Activated naive CD8-positive, alpha-beta T cell treated with anti-CD3 and anti-CD28 coated beads, Interleukin-2, amount 10 ng/mL, durations not matched to agents 7 days and 5 days (primary cell): ENCODE measurements at places on chromosomes 2 and 18. TPM values are rescaled to one million over a fixed set of nuclear protein-coding genes. Genes with fewer than 3 reads are reported as not detected.

DNA sequence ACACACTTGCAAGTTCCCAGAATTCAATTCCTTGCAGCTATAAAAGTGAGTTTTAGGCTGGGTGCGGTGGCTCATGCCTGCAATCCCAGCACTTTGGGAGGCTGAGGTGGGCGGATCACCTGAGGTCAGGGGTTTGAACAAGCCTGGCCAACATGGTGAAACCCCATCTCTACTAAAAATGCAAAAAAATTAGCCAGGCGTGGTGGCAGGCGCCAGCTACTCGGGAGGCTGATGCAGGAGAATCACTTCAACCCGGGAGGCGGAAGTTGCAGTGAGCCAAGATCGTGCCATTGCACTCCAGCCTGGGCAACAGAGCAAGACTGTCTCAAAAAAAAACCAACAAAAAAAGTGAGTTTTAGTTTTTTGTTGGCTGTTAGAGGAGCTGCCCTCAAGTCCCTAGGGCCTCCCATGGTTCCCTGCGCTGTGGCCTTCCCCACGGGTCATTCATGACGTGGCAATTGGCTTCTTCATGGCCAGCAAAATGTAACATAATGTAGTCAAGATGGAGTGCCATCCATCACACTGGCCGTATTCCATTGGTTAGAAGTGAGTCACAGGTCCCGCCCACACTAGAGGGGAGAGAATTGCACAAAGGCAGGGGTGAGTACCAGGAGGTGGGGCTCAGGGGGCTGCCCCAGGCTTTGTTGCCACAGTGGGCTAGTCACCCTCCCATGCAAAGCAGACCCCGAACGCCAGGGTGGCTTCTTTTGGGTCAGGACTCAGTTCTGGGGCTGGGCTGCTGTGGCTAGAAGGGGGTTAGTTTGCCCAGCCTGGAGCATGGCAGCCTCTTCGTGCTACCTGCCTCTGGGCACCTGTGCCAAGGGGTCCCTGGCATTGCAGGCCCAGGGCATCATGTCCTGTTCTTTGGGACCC is 37.7 kb upstream of the INHBB start:
- H3K4me1 ChIP-seq = peaks cover 20% of the 10 kb centered on the region
- H3K27me3 ChIP-seq = no peaks in the 10 kb centered on the region
- no peak for DNase-seq
- no peak overlapping the region for H3K27ac ChIP-seq

DNA sequence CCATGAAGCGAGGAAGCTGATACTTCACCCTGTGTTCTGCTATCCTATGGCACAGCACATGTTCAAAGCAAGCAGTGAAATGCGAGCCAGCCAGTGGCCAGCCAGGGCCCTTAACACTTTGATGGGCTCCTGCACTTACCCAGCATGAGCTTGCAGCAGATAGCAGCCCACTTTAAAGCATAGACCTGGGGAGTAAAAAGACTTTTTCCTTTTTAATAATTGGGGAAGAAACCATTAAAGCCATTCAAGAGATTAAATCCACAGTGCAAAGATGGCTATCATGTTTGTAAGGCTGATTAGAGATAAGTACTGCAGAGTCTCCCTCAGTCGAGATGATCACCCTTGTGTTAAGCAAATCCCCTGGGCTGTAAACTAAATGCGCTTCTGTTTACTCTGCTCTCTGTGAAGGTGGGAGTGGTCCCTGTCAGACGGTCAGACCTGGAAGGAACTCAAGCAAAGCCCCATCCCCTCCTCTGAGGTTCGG is 15.7 kb downstream of the CCBE1 start:
- peaks cover 11% of the 10 kb centered on the region for H3K27me3 ChIP-seq
- H3K36me3 ChIP-seq = no peaks in the 10 kb centered on the region
- no peaks in the 10 kb centered on the region for H3K4me1 ChIP-seq
- no peak overlapping the region for H3K4me3 ChIP-seq
- no peak for DNase-seq
- no peak overlapping the region for H3K27ac ChIP-seq

The CNTNAP5 gene
- total RNA-seq = not detected

DNA sequence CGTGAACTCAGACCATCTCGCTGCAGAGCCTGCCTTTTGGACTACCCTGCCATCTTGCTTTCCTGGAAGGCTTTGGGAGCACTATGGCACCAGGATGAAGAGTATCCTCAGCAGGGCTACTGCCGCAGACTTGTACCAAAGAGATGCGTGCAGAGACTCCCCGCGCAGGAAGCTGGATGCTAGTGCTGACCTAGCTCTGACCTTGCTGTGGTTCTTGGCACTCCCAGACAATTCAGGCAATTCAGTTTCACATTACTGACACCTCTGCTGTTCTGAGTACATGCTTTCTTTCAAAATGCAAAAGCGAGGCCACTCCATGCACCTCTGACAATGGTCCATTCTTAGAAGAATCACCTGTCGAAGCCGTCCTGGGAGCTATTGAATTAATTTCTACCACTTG is 251.5 kb upstream of the MEX3C start:
- no peaks in the 10 kb centered on the region for H3K4me1 ChIP-seq
- DNase-seq = no peak
- H3K27me3 ChIP-seq = peaks cover 22% of the 10 kb centered on the region
- no peaks in the 10 kb centered on the region for H3K36me3 ChIP-seq
- H3K4me3 ChIP-seq = no peak overlapping the region
- no peak overlapping the region for H3K27ac ChIP-seq

- peaks cover 37% of the 10 kb centered on the region for H3K36me3 ChIP-seq
- H3K4me1 ChIP-seq = no peaks in the 10 kb centered on the region
- H3K4me3 ChIP-seq = no peak overlapping the region
- no peaks in the 10 kb centered on the region for H3K27me3 ChIP-seq
- DNase-seq = peak; percentile 16
These were observed 24.5 kb downstream of the SLC66A2 start for GRCh38 chr18:79926715-79927606.

GRCh38 chr2:183060571-183061231 is 17.8 kb upstream of the DUSP19 start:
- H3K4me3 ChIP-seq = no peak overlapping the region
- no peak overlapping the region for H3K27ac ChIP-seq
- H3K4me1 ChIP-seq = no peaks in the 10 kb centered on the region
- H3K36me3 ChIP-seq = no peaks in the 10 kb centered on the region
- no peak for DNase-seq
- peaks cover 27% of the 10 kb centered on the region for H3K27me3 ChIP-seq

The MEMO1 gene
- total RNA-seq = 43.5 TPM

DNA sequence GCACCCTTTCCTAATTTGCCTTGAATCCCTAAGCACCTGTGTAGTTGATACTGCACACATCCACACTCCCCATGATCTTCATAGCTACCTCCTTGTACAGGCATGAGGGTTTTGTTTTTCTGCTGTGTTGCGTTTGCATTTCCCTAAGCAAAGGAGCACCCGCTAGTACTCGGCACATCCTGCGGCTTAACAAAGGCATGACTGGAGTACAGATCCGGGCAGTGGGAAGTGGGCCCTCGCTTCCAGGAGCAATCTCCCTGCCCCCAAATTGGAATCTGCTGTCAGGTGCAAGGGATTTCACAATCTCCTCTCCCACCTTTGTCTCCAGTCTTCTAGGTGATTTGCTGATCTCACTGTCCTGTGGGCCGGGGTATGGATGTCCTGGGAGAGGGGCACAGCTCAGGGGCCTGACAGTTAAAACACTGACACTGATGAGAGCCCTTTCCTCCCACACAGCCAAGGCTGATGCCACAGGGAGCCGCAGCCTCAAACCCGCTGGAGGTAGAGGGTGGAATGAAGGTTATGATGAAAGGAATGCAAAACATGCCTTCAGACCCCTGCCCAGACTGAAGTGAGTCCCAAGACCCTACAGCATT is 98.7 kb upstream of the THOC1 start:
- no peak overlapping the region for H3K27ac ChIP-seq
- H3K4me3 ChIP-seq = no peak overlapping the region
- H3K27me3 ChIP-seq = peaks cover 3% of the 10 kb centered on the region

- H3K4me3 ChIP-seq = no peak overlapping the region
- no peak for DNase-seq
- no peaks in the 10 kb centered on the region for H3K4me1 ChIP-seq
- no peaks in the 10 kb centered on the region for H3K36me3 ChIP-seq
- peaks cover 4% of the 10 kb centered on the region for H3K27me3 ChIP-seq
- H3K27ac ChIP-seq = no peak overlapping the region
These were observed 73.4 kb upstream of the ODC1 start for GRCh38 chr2:10521356-10522169.

DNA sequence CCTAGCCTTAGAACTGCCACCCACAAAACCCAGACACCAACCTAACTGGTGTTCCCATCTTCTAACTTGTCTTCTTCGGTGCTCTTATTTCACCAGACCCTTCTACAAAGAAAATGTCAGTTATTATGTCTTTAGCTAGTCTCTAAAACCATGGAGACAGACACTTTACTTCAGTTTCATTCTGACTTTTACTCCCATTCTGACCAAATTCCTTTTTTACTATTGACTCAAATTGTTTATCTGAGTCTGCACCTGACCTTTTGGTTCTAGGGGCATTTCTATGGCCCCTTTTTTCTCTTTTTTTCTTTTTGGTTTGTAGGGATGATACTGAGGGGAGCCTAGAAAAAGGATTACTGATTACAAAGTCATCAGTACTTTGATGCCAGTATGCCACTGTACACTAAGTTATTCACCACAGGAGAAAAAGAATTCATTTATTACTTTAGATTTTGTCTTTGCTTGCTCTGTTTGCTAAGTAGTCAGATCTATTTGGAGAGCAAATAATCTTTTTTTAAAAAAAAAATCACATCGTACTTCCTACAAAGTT is 6.8 kb upstream of the SLC1A4 start:
- H3K27ac ChIP-seq = no peak overlapping the region
- H3K4me1 ChIP-seq = peaks cover 35% of the 10 kb centered on the region
- peaks cover 9% of the 10 kb centered on the region for H3K27me3 ChIP-seq
- peaks cover 4% of the 10 kb centered on the region for H3K36me3 ChIP-seq

DNA sequence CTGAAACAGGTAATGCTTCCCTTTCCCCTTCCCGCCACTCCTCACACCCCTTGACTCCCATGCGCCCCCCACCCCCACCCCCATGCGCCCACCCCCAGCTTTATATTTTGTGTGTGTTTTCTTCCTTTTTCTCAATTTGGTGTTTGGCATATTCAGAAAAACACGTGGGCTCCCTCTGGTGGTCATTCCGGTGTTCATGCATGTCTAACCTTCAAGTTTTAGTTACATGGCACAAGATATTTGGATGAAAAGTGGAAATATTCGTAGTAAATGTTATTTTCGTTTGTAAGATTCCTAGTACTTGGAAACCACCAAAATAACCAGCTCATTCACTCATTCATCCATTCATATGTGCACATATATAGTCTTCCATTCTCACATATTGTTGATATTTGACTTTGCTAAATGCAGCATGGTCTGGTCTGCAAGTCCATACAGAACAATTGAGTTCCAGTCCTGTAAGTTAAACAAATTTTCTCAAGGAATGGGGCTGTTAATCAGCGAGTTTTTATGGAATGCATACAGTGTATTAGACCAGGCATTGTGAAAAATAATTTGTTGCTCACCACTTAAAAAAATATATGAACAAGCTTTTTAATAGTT is 143.6 kb upstream of the MAP3K20 start:
- no peak overlapping the region for H3K27ac ChIP-seq
- no peaks in the 10 kb centered on the region for H3K36me3 ChIP-seq
- peaks cover 4% of the 10 kb centered on the region for H3K4me1 ChIP-seq
- DNase-seq = peak; percentile 54
- H3K27me3 ChIP-seq = peaks cover 15% of the 10 kb centered on the region
- H3K4me3 ChIP-seq = no peak overlapping the region

- no peaks in the 10 kb centered on the region for H3K4me1 ChIP-seq
- H3K27me3 ChIP-seq = no peaks in the 10 kb centered on the region
- DNase-seq = no peak
- no peaks in the 10 kb centered on the region for H3K36me3 ChIP-seq
- no peak overlapping the region for H3K4me3 ChIP-seq
- H3K27ac ChIP-seq = no peak overlapping the region
These were observed 400.5 kb upstream of the TCF4 start for GRCh38 chr18:55988537-55988936.

The EML6 gene
- total RNA-seq = 2.4 TPM

DNA sequence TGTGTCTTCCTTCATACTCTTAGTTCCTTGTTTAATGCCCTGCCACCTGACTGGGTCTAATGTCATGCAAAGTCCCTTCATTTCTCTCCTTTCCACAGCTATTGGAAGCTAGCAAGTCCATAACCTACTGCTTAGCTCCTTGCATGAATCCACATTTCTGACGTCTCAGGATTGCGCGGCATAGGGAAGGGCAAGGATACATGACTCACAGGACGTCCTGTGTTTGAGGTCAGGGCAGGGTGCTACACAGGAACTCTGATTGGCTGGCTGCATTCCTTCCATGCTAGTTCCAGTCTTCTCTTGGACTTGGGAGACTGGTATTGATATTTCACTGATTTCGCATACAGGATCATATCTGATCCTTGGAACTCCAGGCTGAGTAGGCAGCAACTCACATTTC is 137.9 kb downstream of the CDH2 start:
- no peak for DNase-seq
- no peak overlapping the region for H3K4me3 ChIP-seq
- no peaks in the 10 kb centered on the region for H3K36me3 ChIP-seq
- H3K4me1 ChIP-seq = no peaks in the 10 kb centered on the region
- H3K27ac ChIP-seq = no peak overlapping the region

DNA sequence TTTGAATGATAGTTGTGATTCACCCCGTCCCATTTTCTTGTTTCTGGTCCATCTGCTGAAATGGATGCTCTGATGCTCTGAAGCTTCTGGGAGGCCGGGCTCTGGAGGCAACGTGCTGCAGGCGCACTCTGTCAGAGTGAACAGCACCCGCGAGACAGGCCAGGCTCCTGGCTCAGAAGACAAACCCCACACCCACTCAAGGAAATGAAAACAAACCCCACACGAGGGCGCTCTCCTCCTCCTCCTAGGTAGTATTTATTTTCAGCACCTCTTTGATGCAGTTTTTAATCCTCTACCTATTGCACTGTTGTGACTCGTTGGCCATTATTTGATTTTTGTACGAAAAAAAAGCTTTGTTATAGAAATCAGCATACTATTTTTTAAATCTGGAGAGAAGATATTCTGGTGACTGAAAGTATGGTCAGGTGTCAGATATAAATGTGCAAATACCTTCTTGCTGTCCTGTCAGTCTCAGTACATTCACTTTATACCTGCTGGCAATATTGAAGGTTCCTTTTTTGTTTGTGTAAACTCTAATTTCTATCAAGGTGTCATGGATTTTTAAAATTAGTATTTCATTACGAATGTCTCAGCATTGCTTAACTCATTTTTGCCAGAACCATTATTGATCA is 10.3 kb upstream of the CHST10 start:
- H3K4me1 ChIP-seq = peaks cover 3% of the 10 kb centered on the region
- H3K27ac ChIP-seq = no peak overlapping the region
- peaks cover 14% of the 10 kb centered on the region for H3K27me3 ChIP-seq
- peak; percentile 58 for DNase-seq
- no peak overlapping the region for H3K4me3 ChIP-seq

The GDF7 gene
- total RNA-seq = not detected

The POTEI gene
- total RNA-seq = not detected
